ENCODE measurements at places on chromosomes 13 and 19.
A peak's percentile ranks its signal among the peaks of the same experiment; 100 is the strongest.

- no peak for DNase-seq
These were observed 29.9 kb downstream of the KCTD15 start for GRCh38 chr19:33826521-33826920.

DNA sequence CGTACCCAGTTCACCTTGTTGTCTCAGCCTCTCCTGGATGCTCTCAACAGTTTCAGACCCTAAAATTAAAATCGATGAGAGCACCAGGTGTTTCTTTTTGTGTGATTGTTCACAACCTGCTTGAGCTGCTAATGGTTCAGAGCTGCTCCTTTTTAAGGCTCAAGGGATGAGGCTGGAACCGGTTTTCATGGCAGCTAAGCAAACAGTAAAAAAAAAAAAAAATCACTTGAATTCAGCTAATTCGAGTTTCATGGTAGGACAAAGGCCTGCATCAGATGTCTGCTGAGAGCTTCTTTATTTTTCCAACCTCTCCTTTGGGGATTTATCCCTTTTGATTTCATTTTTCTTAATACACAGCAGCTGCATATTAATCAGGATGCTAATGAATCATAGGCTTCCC, 6.5 kb downstream of the SYCE2 start:
- no peak for DNase-seq

GRCh38 chr13:49099513-49099877, 120.6 kb upstream of the MLNR start:
- no peak for DNase-seq

DNA sequence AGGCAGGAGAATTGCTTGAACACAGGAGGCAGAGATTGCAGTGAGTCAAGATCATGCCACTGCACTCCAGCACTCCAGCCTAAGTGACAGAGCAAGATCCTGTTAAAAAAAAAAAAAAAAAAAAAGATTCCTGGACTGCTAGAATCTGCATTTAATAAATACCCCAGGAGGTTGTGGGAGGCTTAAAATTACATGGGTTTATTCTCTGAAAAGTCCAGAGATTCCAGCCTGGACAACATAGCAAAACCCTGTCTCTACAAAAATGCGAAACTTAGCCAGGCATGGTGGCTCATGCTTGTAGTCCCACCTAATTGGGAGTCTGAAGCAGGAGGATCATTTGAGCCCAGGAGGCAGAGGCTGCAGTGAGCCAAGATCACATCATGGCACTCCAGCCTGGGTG, 9.5 kb upstream of the SLC1A5 start:
- no peak for DNase-seq

DNA sequence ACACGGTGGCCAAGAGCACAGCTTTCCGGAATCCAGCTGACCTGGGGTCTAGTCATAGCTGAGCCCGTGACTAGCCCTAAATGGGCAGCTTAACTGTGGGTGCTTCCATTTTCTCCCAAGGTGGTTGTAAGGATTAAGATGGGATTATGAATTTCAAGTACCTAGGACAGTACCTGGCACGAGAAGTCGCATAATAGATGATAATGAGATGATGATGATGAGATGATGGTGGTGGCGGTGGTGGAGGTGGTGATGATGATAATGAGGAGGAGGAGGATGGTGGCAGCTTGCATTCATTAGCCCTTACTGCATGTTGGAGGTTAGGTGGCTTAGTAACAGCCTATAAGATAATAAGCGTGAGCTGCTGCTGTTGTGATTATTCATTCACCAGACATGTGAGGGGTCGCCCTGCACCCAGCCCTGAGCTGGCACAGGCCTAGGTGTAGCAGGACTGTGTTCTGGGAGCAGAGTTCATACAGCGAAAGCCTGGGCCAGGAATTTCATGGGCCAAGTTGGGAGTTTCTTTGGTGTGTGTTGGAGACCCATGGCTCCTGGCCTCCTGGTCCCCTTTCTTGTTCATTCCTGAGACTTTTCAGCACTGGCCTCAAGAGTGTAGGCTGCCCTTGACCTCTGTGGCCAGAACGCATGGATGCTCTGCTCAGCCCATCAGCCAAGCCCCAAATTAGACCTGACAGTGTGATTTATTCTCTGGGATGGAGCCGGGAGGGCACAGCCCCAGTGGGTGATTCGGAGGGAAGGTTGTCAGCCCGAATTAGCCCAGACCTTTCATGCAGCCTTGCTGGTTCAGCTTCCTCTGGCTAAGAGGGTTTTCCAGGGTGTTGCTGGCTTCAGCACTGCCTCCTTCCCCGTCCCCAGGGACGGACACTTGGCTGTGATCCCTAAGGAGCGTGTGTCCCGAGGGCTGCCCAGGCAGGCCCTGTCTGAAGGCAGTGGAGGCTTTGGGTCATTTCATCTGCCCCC, 128.8 kb downstream of the SIPA1L3 start:
- peak; percentile 42 for DNase-seq

DNA sequence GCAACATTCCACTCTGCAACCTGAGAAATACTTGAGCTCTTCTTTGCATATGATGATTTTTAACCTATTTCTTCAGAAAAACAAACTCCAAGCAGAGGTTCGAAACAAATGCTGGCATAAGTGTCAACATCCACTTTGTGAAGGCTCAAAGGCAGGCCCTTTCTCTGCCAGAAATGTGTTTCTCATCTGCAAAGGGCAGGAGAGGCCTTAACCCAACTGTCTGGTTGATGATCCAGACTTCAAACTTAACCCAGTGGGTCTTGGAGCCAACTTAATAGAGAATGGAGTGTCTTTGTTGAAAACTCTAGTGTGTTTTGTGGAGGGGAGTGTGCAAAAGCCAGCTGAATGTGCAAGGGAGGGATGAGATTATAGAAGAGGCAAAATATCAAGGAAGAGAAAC, 28.3 kb upstream of the ZNF507 start:
- no peak for DNase-seq

DNA sequence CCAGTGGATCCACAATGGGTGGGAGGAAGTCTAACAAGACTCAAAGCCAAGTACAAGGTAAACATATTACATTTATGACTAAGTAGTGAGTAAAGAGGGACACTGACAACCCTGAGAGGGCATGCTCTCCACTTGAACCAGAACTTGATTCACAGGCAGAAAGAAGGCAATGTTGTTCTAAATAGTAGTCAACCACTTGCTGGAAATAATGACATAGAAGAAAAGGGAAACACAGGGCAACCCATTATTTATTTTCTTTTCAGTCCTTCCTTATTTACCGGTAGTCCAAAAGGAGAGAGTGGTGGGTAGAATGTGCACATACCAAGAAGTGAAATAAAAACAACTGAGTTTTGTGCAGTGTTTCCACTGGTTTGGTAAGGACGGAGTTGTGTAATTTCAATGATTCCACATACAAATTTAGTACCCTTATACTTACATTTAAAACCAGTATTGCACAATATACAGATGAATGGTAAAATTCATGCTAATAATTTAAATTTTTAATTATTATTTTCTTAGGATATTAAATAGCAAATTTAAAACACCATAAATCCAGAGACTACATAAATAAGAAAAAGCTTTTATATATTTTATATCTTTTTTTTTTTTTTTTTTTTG, 65.9 kb downstream of the ENOX1 start:
- DNase-seq: no peak

DNA sequence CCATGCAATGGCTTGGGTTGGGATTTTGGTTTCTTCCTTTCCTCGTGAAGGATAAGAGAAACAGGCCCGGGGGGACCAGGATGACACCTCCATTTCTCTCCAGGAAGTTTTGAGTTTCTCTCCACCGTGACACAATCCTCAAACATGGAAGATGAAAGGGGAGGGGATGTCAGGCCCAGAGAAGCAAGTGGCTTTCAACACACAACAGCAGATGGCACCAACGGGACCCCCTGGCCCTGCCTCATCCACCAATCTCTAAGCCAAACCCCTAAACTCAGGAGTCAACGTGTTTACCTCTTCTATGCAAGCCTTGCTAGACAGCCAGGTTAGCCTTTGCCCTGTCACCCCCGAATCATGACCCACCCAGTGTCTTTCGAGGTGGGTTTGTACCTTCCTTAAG, 24.1 kb downstream of the SPC24 start:
- no peak for DNase-seq

GRCh38 chr13:71867131-71867814, at the start of gene DACH1:
Gene DACH1 (minus strand): TSS chr13:71867204.
- peak; percentile 36 for DNase-seq

DNA sequence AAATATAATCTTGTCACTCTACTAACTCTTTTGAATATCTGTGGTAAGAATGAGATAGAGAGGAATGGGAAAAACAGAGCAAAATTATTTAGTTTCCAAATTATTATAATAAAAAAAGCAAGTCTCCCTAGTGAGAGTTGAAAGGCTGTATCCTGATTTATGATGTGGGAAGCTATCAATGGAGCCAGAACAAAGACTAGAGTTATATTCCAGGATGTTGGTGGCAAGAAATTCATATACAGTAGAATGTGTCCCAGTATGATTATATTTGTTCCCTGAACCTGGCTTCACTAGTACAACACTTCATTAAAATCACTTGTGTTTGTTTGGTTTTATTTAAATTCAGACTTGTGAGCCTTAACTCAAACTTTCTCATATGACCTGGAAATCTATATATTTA, 630.3 kb downstream of the GPC5 start:
- no peak for DNase-seq

- no peak for DNase-seq
These were observed 11.5 kb upstream of the ZNF606 start for GRCh38 chr19:58014141-58014540.

- no peak for DNase-seq
These were observed 148.4 kb downstream of the AKAP11 start for GRCh38 chr13:42420304-42420703.

GRCh38 chr13:99153219-99153618, 47.4 kb upstream of the UBAC2 start:
- DNase-seq: no peak

DNA sequence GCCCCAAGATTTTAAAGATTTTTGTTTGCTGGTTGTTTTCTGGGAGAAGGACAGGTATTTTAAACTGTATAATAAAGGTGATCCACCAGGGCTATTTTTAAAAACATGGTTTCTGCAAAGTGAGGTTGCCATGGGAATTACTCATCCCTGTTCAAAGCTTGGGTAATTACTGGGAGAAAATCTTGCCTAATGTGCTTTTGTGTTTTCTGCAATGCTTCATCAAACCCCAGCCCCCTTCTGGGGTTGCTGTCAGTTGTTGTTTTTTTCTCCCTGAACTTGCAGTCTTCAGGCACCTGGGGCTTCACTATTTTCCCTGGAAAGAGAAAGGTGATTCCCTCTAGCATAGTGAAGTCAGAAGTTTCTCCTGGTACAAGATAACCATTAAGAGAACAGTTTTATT, 277.2 kb downstream of the NALCN start:
- no peak for DNase-seq

- no peak for DNase-seq
These were observed 908.0 kb upstream of the ATXN8OS start for GRCh38 chr13:69199664-69200063.

DNA sequence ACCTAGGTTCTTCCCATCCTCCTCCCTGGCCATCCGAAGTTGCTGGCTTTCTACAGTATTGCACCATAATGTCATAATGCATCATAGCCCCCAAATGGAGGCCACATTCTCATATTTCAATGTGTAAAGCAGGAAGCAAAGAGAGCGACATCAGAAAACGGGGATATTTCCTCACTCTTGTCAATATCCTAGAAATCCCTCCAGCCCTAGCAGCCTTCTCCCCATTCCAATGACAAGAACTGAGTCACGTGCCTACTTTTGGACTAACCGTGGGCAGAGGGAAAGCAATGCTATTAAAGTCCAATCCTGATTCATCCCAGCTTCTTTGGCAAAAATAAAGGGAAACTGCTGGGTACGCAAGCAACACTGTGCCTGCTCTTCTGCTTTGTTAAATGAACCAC, 4.3 kb upstream of the RAP2A start:
- DNase-seq: no peak

- peak; percentile 57 for DNase-seq
These were observed 81.1 kb downstream of the ZNF429 start for GRCh38 chr19:21586311-21587116.

GRCh38 chr13:102901615-102902305, 55.9 kb downstream of the ERCC5 start:
- DNase-seq: no peak

GRCh38 chr19:42635233-42635539, 40.5 kb upstream of the CEACAM8 start:
- no peak for DNase-seq

- DNase-seq: no peak
These were observed 21.8 kb downstream of the EVI5L start for GRCh38 chr19:7851623-7852500.

DNA sequence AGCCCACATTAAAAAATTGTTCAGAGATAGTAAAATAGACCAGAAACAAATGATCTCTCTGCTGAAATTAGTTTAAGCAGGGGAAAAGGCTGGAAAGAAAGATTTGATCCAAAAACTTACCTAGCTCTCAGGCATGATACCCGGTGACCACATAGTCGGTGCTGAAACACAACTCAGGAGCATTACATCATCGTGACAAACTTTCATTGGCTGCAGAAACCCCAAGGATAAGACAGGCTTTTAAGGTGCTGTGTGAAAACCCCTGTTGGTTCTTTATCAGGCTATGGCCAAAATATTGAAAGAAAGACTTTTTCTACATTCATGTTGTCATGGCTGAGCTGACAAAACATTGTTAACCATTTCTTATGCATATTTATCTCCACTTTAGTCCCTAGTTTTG, 171.7 kb upstream of the KLF12 start:
- no peak for DNase-seq

DNA sequence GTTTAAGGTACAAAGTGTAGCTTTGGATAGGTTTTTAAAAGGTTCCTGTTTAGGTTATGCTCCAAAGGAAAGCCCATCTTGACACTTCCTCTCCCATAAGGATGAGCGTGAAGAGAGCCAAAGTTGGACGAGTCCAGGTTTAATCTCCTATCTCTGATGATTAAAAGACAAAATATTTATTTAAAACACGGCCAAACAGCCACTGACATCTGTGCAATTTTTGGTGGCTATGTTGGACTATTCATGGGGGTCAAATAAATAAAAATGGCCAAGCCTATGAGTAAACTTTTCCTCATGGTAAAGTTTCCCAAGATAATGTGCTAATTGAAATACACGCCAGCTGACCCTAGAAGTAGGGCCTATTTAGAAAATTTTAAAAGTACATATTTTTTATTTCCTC, 69.0 kb upstream of the DOCK9 start:
- no peak for DNase-seq

DNA sequence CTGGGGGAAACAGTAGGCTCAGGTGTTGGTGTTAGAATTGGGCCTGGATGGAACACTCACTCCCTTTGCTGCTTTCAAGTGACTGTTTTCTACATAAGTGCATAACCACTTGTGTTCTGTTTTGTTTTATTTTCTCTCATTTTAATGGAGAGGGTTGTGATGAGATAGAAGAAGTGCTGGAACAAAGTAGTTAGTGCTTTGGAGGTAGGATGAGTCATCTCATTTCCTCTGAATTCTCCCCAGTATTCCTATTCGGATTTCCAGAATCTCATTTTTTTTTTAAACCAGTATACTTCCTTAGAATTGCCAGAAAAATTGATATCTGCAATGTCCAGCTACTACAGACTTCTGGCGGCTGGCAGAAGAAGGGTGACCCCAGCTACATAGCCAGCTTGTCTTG, 575.9 kb downstream of the MYO16 start:
- no peak for DNase-seq

GRCh38 chr13:101556676-101557123, 104.2 kb downstream of the ITGBL1 start:
- no peak for DNase-seq

Measured in ovary (tissue), 10 donors.